CD4-positive, alpha-beta T cell treated with Interleukin-2 at 100 ng/mL for 4 hours (primary cell): ENCODE measurements at places on chromosomes 3 and 15.
A peak's percentile ranks its signal among the peaks of the same experiment; 100 is the strongest.

DNA sequence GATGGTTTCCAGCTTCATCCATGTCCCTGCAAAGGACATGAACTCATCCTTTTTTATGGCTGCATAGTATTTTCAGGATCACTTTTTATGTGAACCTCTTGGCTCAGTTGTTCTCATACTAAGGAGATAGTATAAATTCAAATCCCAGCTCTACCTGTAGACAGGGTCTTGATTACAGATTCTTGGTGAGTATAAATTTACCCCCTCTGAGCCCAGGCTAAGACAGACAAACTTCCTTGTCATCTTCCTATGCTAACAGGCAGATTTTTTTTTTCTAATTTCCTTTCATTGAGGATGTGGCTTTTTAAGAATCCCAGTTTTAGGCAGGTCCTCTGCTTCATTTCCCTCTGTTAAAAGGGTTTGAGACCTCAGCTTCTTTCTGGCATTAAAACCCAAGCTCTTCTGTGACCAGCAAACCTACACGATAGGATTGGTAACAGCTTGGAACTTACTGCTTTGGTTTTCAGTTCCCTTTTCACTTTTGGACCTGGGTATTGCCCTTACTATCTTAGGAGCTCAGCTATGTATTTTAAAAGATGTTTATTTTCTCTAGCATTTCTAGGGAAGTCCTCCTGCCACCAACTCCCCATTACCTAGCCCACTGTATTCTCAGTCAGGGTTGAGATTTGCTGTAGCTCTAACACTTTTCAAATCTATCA is 72.5 kb downstream of the VPS8 start:
- no peak for DNase-seq

DNA sequence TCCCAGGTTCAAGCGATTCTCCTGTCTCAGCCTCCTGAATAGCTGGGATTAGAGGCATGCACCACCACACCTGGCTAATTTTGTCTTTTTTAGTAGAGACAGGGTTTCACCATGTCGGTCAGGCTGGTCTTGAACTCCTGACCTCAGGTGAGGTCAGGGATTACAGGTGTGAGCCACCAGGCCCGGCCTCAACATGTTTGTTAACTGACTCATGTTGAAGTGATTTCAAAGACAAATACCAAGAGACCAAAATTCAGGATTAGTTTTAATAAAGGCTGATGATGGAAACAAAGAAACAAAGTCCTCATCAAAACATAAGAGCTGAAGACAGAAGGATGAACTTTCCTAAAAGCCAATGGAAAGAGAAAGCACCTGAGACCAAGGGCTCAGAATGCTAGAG is 36.5 kb downstream of the SLC12A6 start:
- no peak for DNase-seq

- no peak for DNase-seq
These were observed 63.2 kb upstream of the MNS1 start for GRCh38 chr15:56528136-56528535.

GRCh38 chr15:91678003-91678402 is 175.5 kb upstream of the SLCO3A1 start:
- no peak for DNase-seq

GRCh38 chr3:62920466-62920784 is 45.2 kb upstream of the CADPS start:
- DNase-seq = no peak

GRCh38 chr15:90309020-90309419 is 43.1 kb upstream of the ZNF774 start:
- no peak for DNase-seq

DNA sequence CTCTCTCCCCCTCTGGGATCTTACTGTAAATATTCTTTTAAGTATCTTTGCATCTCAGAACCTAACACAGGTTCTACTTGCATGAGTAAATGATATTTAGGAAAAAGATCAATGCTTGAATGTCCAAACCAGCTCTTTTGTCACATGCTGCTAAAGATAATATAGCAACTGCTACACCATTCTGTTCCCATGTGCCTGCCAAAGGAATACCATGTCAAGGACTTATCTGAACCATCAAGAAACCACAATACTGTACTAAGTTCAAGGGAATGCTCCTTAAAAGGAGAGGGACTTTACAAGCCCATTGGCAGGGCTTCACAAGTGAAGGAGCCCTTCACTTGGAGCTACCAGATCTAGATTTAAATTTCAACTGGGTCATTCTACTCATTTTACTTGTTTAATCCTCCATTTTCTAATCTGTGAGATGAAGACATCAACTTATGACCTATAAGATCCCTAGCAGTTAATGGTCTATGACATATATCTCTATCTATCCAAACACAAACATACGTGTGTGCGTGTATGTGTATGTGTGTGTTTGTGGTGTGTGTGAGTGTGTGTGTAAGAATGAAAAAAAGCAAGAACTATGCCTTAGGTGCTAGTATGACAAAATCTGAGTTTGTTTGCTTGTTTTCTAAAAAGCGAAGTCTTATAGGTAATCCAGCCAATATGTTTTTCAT is 13.0 kb upstream of the SEC62 start:
- DNase-seq = no peak

GRCh38 chr3:134622806-134623365 is 27.9 kb downstream of the KY start:
- DNase-seq = no peak

DNA sequence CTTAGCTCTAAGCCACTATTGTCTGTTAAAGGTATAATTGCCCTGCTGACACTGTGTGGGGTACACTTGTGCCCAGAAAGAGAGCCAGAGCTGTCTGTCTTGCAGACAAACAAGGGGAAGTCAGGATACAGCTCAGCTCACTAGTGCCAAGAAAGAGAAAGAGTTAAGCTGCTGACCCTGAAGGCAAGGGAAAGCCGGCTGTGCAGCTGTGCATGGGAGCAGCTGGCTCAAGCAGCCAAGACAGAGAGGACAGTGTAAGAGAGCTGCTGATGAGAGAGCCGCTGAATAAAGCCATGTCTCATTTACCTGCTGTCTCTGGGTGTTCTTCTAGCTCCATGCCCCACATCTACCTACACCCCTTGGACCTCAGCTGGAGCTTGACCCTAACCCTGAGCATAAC is 428.1 kb upstream of the NAALADL2 start:
- no peak for DNase-seq

GRCh38 chr15:69061414-69061842 is 46.9 kb downstream of the NOX5 start:
- DNase-seq = no peak

- DNase-seq = peak; percentile 93
These were observed at the start of gene ZNF106 for GRCh38 chr15:42490671-42491538. TSS of gene ZNF106 (minus strand) at chr15:42491141. CDS start at chr15:42472289, 18,852 bp downstream.

DNA sequence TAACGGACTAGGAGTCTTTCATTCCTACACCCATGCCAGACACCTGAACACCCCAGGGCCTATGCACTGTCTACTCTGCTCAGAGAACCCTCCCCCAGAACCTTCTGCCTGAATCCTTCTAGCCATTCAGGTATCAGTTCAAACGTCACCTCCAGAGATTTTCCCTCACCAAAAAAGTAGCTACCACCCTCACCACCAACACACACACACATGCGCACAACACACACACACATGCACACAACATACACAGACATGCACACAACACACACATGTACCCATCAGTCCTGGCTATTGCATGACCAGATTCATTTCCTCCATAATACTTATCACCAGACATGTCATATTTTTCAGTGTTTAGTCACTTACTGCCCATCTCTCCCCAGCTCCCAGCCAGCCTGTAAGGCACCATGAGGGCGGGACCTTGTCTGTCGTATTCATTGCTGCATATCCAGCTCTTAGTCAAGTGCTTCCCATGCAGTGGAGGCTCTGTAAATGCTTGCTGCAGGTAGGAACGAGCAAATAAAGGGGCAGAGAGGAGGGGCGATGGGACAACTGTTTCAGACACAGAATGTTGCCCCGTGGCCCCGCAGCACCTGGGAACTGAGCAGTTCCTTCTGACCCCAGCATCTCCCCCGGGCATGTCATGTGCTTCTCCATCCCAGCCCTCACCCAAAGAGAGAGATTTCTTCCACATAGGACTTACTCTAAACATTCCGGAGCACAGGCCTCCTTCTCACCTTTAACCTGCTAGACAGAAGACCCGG is 29.2 kb downstream of the XXYLT1 start:
- no peak for DNase-seq

GRCh38 chr15:90654233-90655136 is 62.7 kb upstream of the BLM start:
- DNase-seq = no peak

DNA sequence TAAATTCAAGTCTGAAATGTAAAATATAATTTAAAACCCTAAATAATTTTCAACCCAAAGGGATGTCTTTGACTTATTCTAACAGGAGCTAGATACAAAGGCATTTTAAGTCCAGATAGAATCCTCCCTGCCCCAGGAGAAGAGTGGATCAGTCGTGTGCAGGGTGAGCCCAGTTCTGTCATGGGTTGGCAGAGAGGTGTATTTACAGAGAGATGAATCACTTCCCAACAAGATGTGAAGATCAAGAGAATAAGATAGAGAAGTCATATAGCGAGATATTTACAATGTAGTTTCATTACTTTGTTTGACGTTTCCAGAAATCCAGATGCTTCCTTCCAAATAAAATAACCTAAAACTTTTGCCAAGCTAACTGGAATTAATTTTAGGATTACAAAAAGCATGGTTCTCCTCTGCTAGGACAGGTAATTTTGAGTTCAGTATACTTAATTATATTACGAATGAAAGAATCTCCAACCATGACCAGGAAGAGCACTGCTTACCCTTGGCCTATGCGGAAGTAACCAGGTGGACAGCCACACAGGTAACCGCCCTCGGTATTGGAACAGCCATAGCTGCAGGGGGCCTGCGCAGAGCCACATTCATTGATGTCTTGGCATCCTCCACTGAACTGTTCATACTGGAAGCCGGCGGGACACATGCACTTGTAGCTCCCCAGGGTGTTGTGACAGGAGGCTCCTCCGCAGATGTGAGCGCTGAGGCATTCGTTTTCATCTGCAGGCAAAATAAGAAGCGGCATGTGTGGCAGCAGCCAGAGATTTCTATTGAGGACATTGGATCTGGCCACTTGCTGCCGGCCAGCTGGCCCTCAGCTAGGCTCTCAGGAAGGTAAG is 84.0 kb downstream of the DUT start:
- DNase-seq = no peak

DNA sequence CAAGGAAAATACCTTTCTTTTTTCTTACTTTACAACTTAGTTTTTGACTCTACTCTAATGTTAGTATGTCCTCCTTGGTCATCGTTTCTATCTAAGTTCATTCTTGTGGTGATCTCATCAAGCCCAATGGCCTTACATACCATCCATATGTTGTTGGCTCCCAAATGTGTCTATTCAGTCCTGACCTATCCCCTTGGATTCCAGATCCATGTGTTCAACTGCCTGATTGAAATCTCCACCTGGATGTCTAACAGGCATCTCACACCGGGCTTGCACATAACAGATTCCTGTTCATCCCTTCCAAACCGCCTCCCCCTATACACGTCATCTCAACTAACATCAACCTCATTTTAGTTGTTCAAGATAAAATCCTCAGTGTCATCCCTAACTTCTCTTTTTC is 382.6 kb downstream of the SOX2 start:
- no peak for DNase-seq

DNA sequence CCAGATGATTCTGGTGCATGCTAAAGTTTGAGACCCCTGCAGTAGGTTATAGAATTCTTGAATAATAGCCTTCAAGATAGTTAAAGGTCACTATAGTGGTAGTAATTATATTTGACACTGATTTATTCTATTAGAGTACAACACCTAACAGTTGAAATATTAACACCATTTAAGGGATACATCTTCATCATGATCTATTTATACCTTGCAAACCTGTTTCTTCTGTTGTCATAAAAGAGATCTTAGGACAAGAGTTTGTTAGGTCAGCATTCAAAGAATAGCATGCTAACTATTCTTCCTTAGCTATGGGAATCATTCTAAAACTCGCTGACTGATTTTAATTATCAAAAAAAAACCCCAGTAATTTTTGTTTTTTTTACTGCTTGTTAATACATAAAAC is 46.5 kb downstream of the TSC22D2 start:
- DNase-seq = no peak

GRCh38 chr15:83657549-83657948 is 3.6 kb downstream of the ADAMTSL3 start:
- DNase-seq = no peak

- no peak for DNase-seq
These were observed 241.1 kb downstream of the ZNF385D start for GRCh38 chr3:21509731-21510470.

DNA sequence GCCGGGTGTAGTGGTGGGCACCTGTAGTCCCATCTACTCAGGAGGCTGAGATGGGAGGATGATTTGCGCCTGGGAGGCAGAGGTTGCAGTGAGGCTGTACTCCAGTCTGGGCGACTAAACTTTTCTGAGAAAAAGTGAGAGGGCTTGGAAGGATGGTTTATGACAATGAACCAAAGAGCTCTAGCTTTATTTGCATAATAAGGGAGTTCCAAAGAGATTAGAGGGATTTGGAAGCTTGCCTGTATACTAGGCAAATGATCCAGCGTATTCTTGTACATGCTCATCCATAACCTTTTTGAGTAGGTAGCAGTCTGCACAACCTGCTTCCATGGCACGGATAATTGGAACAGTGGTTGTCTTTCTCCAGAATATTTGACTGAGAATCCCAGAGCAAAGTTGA is 251.1 kb downstream of the CHL1 start:
- DNase-seq = no peak

- DNase-seq = no peak
These were observed at the start of gene UPK1B for GRCh38 chr3:119173325-119173724. TSS of gene UPK1B (plus strand) at chr3:119173598. CDS start at chr3:119186742, 13,144 bp downstream.

DNA sequence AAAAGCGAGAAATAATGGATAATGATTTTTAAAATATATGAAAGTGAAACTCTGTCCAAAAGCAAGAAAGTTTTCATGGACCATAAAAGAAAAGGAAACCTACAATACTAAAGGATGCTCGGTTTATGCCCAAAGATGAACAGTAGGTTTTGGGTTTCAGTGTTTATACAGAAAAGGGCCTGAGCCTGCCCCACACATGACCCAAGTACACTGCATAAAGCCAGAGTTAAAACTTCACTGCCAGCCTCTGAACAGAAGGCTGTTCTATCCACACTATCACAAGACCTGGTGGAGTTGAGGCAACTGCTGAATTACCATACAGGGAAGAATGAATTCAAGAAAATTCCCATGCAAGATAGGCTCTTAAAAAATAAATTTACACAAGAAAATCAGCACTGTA is 165.2 kb downstream of the MECOM start:
- no peak for DNase-seq

DNA sequence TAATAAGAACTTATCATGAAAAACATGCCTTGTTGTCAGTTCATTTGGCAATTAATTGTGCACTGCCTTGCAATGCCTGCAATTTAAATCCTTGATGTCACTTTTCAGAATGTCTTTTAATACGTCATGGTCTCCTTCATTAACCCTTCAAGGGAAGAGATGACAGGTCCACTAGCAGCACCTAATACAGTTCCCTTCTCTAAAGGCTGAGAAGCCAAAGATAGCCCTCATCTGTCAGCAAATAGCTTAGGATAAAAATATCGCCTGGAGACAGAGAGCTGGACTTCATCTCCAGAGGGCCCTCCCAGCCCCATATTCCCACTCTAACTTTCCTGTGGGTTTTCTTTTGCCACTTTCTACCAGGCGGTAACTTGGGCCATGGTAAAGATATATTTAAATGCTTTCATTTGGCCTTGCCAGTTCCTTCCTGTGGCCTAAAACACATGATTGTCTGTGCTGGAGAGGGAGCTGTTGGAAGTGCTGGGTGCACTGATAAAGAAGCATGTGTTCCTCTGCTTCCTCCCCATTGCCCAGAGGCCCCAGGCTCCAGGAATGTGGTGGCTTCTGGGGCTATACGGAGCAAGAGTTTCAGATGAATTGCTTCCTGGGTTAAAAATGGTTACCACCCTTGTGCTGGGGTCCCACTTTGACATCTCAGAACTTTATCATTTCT is 76.3 kb upstream of the UMPS start:
- no peak for DNase-seq
